ENCODE measurements at places on chromosomes 16 and 17.

- no peak for DNase-seq
Measured at GRCh38 chr17:43641416-43641815, 20.3 kb downstream of the MEOX1 start.

DNA sequence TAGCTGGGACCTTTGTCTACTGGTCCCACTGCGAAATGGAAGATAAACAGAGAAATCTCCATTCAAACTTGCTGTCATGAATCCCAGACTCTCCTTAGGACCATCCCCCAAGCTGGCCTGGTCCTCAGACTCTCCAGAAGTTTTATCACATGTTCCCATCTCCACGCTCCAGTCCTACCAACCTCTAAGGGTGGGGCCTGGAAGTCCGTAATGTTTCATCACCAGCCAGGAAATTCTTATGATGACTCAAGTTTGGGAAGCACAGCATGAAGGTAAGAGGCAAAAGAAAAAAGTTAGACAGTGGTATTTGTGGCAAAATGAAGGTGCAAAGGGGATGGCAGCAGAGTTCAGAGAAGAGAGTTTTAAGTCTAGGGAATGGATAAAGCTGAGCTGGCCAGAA, 52.7 kb downstream of the ZNF18 start:
- DNase-seq: no peak

GRCh38 chr16:20878682-20879147, 21.4 kb downstream of the DCUN1D3 start:
- DNase-seq: no peak

DNA sequence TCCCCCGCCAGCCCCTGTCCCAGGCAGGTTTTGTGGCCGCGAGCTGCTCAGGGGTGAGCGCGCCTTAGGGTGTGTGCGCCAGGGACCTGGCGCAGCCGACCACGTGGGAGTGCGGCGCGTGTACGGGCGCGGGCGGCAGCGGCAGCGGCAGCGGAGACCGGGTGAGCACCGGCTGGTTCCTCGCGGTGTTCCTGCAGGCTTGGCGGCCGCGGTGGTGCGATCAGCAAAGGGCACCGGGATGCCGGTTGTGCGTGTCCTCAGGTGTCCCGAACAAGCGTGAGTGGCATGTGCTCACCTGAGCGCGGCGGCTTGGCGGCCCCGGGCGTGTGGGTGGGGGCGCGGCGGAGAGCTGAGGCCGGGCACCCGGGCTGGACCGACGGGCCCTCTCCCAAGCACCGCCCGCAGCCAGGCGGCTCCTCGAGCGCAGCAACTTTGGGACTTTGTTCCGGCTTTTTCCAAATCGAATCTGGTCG, 381 bp upstream of the HSD11B2 start:
- DNase-seq: no peak

DNA sequence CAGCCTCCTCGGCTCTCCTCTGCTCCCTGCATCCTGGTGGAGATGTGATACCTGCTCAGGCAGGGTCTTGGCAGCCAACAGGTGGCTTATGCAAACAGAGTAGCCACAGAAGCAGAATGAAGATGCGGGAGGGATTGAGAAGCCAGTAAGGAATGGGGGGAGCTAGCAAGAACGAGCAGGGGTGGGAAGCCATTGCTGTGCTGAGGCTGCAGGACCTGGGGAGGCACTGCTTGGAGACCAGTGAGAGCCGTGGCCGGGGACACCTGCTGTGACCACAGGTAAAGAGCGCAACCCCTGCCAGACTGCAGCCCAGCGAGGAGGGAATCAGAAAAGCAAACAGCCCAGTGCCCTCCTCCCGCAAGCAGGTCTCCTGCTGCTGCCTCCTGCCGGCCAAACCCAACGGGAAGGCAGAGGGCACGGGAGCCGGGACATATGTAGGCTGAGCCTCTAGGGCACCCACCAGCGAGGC, 14.7 kb downstream of the AIPL1 start:
- DNase-seq: no peak

DNA sequence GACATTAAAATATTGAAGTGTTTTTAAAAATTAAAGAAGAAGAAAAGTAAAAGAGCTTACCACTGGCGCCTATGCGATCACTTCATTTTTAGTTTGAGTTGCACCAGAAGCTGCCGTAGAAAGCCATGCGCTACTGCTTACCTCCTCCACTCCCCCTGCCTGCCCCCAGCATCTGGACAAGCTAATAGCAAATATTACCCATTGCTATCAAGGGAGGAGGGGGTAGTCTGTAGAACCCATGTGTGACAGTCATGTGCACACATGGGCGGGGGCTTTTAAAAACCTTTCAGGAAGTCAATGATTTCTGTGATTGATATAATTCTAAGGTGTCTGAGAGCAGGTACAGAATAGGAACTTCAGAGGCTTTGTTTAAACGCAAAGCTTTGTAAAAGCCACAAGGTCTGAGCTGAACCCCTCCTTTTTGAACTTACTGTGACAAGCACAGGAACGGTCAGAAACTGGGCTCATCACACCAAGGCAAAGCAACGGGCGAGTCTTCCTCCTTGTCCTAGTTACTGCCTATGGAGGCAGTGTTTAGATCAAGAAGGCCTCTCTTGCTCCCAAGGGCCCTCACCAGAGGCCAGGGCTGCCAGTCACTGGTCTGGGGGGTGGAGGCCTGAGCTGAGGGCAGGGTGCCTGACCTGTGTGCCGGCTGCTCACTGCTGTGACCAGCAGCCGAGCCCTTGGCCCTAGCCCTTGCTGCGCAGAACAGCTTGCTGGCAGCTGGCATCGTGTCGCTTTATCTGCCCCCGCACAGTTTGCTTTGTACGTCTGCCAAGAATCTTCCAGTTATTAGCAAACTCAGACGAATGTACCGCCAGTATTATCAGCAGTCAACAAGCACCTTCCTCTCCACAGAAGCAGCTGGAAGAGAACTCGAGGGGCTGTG, 15.0 kb downstream of the GINS2 start:
- DNase-seq: no peak

GRCh38 chr16:77373726-77374125, 61.1 kb downstream of the ADAMTS18 start:
- DNase-seq: no peak

- DNase-seq: no peak
Measured at GRCh38 chr16:30944352-30944751, 4.5 kb upstream of the ORAI3 start.

- no peak for DNase-seq
Measured at GRCh38 chr17:75225016-75225415, 19.5 kb downstream of the NUP85 start.

DNA sequence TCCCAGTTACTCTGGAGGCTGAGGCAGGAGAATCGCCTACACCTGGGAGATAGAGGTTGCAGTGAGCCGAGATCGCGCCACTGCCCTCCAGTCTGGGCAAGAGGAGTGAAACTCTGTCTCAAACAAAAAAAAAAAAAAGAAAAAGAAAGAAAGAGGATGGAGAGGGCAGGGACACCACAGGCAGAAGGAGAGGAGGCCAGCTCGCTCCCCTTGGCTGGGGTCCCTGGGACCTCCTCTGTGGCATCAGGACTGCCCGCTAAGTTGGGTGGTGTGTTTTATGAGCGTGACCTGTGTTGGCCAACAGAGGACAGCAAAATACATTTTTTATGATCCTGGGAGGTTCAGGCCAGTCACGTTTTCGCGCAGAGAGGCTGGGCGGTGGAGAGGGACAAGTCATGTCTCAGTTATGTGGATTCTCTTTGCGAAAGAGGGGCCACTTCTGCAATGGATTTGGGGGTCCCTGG, 229.6 kb downstream of the MRTFB start:
- DNase-seq: no peak

GRCh38 chr17:18356624-18357023, 6.7 kb downstream of the SHMT1 start:
- no peak for DNase-seq

DNA sequence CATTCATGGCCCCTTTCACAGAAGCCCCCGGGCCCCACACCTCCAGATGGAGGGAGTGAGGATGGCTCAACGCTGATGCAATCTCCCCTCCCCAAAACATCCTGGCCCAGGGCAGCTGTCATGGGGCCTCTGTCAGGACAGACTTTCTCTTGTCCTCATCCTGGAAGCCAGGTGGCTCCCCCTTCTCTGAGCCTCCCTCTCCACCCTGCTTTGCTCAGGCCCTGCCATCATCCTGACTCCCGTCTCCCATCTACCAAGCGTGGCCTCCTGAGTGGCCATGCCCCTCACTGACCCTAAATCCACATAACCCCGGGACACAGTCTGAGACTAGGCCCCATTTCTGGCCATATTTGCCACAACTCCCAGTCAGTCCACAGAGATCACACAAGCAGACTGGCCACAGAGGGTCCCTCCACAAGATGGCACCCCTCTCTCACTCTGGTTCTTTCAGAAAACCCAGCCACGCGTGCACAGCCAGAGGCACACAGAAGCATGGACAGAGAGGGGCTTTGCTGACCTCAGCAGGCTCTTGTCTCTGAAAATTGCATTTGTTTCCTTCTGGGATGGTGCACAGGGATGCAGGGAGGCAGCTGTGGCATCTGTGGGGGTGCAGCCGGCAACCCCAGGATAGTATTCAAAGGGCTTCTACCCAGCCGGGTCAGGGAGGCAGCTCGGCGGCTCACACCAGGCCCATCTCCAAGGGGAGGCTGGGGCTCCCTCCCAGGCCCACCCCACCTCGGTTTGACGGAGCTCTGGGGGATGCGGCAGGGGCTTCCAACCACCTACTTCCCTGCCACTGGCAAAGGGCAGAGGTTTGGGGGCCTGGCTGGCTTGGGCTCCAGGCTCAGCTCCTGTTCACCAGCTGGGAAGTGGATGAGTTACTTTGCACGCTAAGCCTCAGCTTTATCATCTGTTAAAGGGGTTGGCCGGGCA, 16.9 kb downstream of the DOC2B start:
- DNase-seq: no peak

- DNase-seq: peak; percentile 28
Measured at GRCh38 chr17:67441052-67441895, 64.2 kb downstream of the PITPNC1 start.

DNA sequence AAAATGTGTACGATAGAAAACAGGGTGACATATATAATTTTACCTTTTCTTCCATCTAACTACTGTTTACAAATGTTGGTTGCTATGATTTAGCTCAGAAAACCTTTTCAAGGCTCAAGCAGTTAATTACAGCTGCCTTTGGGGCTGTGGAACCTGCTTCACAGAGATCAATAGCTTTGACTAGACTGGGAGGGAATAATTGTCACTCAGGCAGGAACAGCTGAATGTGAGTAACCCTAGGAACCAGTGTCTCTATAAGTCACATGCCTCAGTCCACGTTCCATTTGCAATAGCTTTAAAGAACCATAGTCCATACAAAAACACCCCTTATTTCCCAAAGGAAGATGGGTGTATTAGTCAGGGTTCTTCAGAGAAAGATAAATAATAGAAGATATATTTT, 306.8 kb upstream of the ERCC4 start:
- no peak for DNase-seq

DNA sequence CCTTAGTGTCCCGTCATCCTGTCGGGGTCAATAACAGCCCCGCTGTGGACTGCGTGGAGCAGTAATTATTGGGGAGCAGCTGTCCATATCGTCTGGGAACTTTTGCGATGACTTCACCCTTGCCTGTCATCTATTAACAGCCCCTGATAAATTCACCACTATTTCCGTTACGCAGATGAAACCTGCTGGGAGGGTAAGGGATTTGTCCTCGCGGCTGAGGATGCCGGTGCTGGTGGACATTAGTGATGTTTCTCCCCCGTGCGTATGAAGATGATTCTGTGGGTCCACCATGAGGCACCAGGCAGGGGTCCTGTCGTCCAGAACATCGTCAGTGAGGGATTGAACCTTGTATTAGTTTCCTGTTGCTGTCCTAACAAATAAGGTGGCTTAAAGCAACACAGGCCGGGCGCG, 1.0 kb downstream of the FLYWCH2 start:
- DNase-seq: no peak

- no peak for DNase-seq
Measured at GRCh38 chr17:69499318-69499717, 84.8 kb downstream of the MAP2K6 start.

GRCh38 chr16:74153773-74154172, 142.8 kb upstream of the PSMD7 start:
- DNase-seq: no peak

GRCh38 chr17:80997424-80998117, 5.9 kb downstream of the CHMP6 start:
- DNase-seq: no peak

DNA sequence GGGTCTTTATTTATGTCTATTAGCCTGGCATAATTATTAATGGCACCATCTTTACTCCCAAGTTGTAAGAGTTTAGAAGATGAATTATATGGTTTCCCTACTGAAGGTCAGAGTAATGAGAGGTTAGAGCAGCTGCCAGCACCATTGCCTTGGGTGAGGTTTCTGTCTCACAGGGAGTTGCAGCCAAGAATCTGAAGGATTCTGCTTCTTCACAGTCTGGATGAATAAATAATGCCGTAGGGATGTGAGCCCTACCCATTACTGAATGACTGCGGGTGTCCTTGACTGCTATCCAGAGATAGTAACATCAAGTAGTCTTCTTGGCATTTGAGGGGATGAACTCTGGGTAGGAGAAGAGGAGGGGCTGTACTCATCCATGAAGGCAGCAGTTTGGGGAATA, 52.8 kb upstream of the SMIM36 start:
- no peak for DNase-seq

DNA sequence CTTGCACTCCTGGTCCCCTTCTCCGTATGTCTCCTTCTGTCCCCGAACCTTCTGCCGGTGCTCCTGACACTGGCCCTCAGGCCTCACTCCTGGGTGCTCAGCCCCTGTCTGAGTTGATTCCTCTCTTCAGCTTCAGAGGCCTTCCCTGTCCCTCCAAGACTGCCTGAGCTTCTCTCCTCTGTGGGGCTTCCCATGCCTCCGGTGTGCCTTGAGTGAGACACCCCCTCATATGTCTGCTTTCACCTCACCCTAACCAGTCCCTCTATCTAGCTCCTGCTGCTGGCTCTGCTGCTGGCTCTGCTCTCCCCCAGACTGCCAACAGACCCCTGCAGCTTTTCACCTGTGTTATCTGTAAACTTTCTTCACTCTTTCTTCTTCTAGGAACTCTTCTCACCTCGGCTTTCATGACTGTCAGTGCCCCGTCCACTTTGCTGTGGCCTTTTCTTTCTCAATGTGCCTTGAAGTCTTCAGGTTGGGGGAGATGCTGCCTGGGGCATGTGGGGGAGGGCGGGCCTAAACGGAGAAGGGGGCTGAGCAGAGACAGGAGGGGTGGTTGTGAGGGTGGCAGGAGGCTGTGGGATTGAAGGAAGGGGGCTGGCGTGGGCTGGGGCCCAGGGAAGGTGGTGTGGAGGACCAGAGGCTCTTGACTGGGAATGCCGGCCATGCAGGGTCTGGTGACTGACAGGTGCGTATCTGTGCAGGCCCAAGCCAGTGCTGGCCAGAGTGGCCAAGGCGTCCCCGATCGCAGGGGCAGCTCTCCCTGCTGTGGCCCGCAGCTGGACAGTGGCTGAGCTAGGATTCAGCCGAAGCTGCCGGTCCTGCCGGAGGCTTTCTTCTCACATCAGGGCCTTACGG, 81.3 kb downstream of the METRNL start:
- no peak for DNase-seq

GRCh38 chr17:72702998-72703397, 389.5 kb downstream of the SLC39A11 start:
- no peak for DNase-seq

All from stimulated activated CD4-positive, alpha-beta T cell treated with anti-CD3 and anti-CD28 coated beads, Interleukin-1b, Interleukin-23, amount 100 ng/mL, for 1 hour (primary cell).